ENCODE measurements at places on chromosomes 7 and 10.
A peak's percentile ranks its signal among the peaks of the same experiment; 100 is the strongest.

- no peak for DNase-seq
Measured at GRCh38 chr7:155586843-155587440, 40.6 kb upstream of the CNPY1 start.

DNA sequence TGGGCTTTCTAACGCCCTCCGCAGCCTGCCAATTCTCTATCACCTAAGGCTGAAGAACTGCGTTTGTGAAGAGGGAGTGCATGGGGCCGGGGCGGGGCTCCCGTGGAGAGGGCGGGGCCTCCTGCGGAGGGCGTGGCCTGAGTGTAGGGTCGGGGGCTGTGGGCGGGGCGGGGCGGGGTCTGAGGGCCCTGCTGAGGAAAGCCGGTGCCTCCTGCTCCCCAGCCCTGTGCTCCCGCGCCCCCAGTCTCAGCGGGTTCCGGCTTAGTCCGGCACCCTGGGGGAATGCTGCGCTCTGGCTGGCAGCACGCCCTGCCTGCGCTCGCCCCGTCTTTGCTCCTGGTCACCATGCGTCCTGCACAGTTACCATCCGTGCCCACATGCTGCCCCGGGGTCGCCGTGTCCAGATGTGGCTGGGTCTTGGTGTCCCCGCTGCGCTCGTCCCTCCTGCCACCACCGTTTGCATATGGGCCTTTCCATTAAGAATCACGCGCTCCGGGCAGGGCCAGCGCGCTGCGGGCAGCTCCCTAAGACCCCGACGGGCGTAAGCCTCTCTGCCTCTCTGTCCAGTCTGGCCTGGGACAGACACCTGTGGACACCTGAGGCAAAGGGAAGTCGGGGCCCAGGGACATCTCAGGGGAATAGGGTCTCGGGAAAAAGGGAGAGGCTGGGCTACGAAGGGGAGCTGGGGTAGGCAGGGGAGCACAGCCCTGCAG, 144.0 kb upstream of the RET start:
- peak; percentile 81 for DNase-seq

- no peak for DNase-seq
Measured at GRCh38 chr7:3067193-3067592, 23.5 kb upstream of the CARD11 start.

DNA sequence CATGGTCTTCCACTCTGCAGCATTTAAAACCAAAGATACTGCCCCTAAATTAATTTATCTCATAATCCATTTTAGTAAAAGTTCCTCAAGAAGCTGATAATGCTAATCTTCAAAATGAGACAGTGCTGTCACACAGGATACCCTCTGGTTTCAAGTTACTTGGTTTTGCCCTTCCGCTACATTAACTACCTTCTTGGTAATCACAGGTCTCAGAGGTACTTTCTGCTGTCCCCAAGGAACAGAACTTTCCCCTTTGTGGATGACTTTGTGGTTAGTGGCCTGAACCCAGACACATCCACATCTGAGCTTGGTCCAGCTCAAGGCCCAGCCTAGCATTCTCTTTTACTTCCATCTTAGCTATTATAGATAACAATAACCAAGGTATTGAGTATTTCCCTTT, 88.8 kb upstream of the TMEM26 start:
- no peak for DNase-seq

- peak; percentile 4 for DNase-seq
Measured at GRCh38 chr7:28123752-28124151, 56.8 kb downstream of the JAZF1 start.

GRCh38 chr10:83987216-83987615, 152.1 kb upstream of the GHITM start:
- DNase-seq, result no peak

DNA sequence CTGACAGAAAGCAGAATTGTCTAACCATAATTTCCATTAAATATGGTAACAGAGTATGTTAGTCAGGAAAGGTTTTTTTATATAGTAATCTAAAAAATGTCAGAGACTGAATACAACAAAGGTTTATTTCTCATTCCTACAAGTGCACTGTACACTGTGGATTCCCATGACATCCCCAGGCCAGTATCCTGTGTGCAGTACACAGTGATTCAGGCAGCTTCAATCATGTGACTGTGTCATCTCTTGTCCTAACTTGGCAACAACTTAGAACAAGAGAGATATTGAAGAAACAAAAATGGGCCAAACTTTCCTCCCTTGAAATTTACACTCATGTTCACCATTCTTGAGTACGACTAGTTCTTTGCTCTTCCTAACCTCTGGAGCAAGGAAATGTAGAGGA, 189.8 kb upstream of the SEMA3A start:
- no peak for DNase-seq

DNA sequence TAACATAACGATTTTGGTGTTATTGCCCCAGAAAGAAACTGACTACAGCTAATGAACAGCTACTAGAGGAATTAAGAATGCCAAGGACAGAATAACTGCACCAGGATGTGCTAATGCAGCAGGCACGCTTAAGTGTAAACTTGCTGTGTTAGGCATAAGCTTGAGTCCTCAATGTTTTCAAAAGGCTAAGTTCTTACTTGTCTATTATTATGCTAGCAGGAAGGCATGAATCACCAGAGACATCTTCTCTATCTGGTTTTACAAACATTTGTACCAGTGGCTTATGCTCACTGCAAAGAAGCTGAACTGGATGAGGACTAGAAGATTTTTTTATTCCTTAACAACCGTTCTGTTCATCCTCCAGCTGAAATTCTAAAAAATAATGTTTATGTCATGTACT, 1035.3 kb downstream of the NRG3 start:
- DNase-seq, result no peak

- DNase-seq, result no peak
Measured at GRCh38 chr7:63009771-63010170, 988.9 kb upstream of the ZNF722 start.
